Stimulated activated CD8-positive, alpha-beta memory T cell treated with anti-CD3 and anti-CD28 coated beads, Interleukin-15, amount 100 ng/mL, for 48 hours (primary cell): ENCODE measurements at places on chromosomes 16 and 17.
A peak's percentile ranks its signal among the peaks of the same experiment; 100 is the strongest.

DNA sequence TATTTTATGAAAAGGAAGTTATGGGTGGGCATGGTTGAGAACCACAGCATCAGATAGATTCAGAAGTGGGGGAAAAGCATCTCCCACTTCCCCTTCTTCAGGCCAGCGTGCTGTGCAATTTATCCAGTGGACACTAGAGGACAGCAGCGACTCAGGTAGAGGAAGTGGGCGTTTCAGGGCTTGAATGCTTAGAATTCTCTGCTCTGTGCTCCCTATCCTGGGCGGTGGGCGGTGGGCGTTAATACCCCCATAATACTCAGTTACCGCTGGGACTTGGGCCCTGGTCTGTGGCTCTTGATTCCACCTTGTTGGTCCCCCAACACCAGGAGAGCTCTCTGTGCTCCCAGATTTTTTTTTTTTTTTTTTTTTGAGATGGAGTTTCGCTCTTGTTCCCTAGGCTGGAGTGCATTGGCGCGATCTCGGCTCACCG lies 3.7 kb upstream of the LYZL6 start:
- DNase-seq = peak; percentile 28

GRCh38 chr17:82956146-82956725 lies 116.4 kb upstream of the ZNF750 start:
- no peak for DNase-seq

GRCh38 chr17:70078549-70078948 lies 3.5 kb downstream of the KCNJ16 start:
- DNase-seq = no peak

- no peak for DNase-seq
Measured at GRCh38 chr17:57993471-57994365, 5.7 kb upstream of the VEZF1 start.

DNA sequence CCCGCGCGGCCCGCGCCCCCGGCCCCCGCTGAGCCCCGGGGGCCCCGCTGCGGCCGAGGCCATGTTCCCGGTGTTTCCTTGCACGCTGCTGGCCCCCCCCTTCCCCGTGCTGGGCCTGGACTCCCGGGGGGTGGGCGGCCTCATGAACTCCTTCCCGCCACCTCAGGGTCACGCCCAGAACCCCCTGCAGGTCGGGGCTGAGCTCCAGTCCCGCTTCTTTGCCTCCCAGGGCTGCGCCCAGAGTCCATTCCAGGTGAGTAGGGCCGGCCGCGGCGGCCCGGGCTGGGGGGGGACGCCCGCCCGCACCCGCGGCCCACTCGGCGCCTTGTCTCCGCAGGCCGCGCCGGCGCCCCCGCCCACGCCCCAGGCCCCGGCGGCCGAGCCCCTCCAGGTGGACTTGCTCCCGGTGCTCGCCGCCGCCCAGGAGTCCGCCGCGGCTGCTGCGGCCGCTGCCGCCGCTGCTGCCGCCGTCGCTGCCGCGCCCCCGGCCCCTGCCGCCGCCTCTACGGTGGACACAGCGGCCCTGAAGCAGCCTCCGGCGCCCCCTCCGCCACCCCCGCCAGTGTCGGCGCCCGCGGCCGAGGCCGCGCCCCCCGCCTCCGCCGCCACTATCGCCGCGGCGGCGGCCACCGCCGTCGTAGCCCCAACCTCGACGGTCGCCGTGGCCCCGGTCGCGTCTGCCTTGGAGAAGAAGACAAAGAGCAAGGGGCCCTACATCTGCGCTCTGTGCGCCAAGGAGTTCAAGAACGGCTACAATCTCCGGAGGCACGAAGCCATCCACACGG lies 504 bp downstream of the MAZ start:
- no peak for DNase-seq

- no peak for DNase-seq
Measured at GRCh38 chr16:19225651-19226050, 57.6 kb downstream of the SYT17 start.

GRCh38 chr16:84085773-84086172 lies 31.0 kb downstream of the MBTPS1 start:
- no peak for DNase-seq

DNA sequence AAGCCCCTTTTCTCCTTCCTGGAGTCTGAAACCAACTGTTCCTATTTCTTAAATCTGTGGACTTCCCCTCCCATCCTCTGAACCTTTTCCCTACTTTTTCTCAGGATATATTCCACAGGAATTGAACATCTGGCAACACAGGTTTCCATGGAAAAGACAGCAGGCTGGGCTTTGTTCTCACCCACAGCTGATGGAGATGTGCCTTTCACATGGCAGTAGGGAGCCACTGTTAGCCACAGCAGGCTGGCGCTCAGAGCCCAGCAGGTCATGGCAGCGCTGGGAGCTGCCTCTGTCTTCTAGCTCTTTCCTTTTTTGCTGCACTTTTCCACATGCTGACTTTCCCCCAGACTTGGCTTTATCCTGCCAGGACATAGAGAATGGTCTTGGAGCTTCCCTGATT lies 116.4 kb upstream of the NLRP1 start:
- DNase-seq = no peak

DNA sequence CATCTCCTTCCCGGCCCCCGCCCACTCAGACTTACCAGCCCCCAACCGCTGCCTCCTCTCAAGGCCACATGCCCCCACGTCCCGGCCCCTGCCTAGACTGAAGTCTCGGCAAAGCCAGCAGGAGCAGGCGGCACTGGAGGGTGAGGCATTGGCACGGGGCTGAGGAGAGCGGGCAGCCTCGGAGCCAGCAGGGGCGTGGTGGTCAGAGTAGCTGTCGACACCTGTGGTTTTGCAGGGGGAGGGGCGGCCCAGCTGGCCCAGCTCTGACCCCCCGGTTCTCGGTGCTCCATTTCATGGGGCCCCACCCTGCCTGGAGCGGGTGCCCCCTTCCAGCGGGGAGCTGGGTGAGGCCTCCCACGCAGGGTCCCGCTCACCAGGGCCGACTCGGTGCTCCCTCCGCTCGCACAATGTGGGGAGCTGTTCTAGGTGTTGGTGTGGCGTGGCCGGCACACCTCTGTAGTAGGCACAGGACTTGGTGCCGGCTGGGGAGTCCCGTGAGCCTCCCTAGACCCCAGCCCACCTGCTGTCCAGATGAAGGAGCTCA lies 4.7 kb downstream of the CDH15 start:
- DNase-seq = no peak

GRCh38 chr16:87607871-87608270 lies 5.6 kb downstream of the JPH3 start:
- no peak for DNase-seq

DNA sequence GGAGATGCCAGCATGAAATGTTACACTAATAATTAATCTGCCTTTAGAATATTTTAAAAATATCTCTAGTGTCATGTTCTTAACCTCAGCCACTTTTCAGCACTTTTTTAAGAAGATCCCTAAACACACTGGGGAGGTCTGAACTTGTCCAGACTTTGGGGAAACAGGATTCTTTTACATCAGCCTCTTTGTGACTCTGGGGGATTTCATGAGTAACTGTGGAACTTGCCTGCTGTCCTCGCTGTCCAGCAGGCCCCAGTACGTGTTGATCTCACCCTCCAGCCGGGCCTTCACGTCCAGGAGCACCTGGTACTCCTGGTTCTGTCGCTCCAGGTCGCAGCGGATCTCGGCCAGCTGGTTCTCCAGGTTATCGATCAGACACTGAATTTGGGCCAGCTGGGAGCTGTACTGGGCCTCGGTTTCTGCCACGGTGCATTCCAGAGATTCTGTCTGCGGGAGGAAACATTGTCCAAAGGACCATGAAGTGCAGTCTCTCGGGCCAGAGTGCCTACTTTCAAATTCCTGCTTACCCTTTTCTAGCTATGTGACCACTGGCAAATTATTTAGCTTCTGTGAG lies 5.5 kb downstream of the KRT40 start:
- no peak for DNase-seq

DNA sequence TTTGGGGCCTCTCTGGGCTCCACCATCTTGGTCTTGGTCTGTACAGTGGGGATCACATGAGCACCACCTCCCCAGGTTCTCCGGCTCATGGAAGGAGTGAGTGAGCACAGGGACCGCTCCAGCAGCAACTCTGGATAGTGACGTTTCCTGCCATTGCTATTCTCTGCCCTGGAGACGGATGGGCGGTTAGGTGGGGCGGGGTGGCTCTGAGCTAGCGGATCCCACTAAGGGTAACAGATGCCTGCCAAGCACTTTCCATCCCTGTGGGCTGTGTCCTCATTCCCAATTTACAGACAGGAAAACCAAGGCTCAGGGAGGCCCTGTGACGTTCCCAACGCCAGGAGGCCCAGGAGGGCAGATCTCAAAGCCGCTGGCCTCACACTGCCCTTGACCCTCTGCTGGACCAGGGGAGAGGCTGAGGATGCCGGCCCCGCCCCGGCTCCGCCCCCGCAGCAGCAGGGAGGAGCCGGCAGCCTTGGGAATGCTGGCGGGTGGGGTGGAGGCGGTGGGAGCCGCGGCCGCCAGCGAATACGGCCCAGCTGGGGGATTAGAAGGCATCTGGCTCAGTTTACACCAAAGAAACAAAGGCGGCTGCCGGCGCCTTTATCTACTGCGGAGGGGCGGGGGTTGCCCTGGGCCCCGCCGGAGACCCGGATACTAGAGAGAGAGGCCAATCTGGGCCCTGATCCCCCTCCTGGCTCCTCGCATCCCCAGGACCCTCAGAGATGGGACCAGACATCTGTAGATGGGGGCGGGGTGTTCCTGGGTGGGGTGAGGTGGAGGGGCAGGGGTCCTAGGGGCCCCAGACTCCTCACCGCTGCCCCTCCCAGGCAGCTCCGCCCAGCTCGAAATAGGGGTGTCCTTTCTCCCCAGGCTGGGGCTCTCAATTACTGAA lies 122.3 kb upstream of the CIBAR2 start:
- DNase-seq = no peak

DNA sequence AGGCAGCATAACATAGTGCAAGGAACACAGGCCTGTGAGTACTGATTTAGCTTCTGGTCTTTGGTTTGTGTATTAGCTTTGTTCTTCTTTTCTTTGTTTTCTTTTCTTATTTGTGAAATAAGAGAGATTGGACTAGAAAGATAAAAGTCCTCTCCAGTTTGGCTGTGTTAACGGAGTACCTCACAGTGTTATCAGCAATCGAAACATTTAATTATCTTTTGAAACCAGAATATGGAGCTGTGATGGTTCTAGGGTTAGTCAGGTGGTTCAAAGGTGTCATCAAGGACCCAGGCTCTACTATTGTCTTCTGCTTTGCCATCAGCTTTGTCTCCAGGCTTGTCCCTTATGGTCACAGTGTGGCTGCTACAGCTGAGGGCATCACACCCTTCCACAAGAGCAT lies 25.6 kb downstream of the ADORA2B start:
- no peak for DNase-seq

GRCh38 chr16:6633456-6633855 lies 699.2 kb upstream of the RBFOX1 start:
- DNase-seq = no peak

DNA sequence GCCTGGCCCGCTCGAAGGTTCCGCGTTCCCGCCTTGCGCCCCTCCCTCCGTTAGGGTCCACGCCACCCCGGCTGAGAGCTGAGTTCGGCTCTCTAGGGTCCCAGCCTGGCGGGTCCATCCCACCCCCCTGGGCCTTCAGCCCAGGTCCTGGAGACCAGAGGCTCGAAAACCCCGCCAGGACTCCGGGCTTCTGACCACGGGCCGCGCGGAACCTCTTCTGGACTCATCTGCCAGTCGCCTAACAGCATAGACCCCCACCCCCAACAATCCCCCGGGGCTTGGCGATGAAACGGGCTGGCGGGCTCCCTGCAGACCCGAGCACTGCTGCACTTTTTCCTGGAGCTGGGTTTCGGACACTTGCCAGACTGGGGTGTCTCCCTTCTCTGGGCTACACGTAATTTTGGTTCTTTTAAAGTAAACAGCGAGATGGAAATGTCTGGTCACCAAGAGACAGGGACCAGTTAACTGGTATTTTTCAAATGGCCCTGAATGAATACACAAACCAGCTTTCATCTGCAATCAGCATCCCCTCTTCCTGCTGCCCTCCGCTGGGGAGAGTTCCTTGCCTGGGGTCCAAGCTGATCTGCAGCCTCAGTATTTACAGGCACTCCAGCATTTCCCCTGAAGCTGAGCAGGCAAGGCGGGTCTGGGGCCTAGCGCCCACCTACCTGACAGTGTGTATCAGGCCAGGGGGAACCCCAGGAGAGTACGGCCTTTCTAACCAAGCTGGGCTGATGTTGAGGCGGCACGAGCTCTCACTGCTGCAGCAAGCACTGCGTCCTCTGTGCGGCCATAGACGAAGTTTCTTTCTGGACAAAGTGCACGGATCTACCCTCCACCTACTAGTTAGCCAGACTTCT lies 639 bp upstream of the TRIM65 start:
- DNase-seq = no peak

- no peak for DNase-seq
Measured at GRCh38 chr17:72423718-72424117, 302.9 kb downstream of the SOX9 start.

DNA sequence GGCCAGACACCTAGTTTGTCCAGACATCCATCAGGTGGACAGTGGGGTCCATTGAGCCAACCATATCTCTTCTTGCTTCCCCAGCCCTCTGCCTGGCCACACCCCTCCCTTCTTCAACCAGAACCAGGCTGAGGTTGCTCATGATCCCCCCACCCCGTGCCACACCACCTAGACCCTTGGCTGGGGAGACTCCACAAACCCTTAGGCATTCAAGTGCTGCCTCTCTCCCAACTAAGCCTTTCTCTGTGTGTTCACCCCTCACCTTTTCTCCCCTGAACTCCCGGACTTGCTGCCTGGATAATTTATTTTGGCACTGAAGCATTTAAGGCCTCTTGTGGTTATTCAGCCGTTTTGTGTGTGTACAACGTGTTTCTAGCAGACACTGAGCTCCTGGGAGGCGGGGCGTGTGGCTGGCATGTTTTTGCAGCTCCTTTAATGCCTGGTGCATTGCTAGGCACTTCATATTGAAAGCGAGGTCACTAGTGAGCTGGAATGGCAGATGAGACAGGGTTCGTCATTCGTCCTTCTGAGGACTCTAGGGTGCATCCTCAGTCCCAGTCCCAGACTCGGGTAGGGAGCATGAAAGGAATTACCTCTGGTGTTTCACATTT lies 28.7 kb downstream of the CACNA1G start:
- no peak for DNase-seq

DNA sequence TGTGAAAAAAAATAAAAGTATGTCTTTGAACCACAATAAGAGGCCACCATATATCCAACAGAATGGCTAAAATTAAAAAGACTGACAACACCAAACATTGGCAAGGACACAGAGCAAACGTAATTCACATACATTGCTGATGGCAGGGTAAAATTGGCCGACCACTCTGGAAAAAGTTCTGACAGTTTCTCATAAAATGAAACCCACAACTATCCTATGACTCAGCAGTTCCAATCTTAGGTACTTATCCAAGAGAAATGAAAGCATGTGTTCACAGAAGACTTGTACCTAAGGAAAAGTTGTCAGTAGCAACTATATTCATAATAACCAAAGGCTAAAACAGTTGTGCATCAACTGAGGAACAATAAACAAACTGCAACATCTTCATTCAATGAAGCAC lies 357.3 kb upstream of the XYLT1 start:
- DNase-seq = no peak

- DNase-seq = no peak
Measured at GRCh38 chr17:31295489-31295871, 1.6 kb downstream of the OMG start.

- DNase-seq = peak; percentile 79
Measured at GRCh38 chr16:89422905-89423630, 67.3 kb downstream of the ANKRD11 start.

- no peak for DNase-seq
Measured at GRCh38 chr16:27118526-27118925, 51.8 kb downstream of the C16orf82 start.
